M059J (cell line): ENCODE measurements at places on chromosomes 3 and 15.

- no peak for DNase-seq
Measured at GRCh38 chr3:35137612-35138011, 501.7 kb upstream of the ARPP21 start.

DNA sequence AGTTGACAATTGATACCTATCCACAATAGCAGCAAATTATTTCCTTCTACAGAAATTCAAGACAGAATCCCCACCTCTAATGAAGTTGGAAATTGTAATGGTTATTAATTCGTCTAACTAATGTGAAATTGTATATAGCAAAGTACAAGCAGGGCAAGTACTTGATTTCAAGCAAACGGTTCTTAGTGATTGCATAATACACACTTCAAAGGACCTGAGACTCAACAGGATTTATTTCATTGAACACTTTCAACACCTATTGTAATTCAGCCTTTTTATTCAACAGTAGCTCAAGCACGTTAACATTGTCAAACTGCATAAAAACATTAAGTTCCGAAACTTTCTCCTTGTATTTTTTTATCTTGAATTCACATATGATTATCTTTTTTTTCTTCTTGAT, 40.2 kb upstream of the AGTR1 start:
- DNase-seq, result no peak

- no peak for DNase-seq
Measured at GRCh38 chr15:29031502-29032228, 145.9 kb downstream of the APBA2 start.

DNA sequence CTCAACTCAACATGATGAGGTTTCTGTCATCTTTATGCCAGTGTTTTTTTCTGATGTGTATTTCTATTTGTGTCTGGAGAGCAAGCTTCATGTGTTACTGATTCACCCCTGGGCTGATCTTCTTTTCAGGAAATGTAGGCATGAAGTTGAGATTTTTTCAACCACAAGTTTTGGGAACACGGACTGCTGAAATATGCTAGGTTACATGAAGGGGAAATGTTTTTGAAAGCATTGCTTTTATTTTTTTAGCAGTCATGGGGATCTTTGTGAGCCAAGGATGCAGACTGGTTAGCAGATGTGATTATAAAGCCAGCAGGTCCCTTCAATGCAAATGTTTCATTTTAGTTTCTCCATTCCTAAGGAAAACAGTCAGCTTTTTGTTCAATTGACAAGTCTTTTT, 219.3 kb upstream of the COL8A1 start:
- DNase-seq, result peak; percentile 40

- DNase-seq, result no peak
Measured at GRCh38 chr3:4401441-4401840, 65.6 kb downstream of the SUMF1 start.

GRCh38 chr3:178137831-178138230, 398.4 kb upstream of the KCNMB2 start:
- no peak for DNase-seq

DNA sequence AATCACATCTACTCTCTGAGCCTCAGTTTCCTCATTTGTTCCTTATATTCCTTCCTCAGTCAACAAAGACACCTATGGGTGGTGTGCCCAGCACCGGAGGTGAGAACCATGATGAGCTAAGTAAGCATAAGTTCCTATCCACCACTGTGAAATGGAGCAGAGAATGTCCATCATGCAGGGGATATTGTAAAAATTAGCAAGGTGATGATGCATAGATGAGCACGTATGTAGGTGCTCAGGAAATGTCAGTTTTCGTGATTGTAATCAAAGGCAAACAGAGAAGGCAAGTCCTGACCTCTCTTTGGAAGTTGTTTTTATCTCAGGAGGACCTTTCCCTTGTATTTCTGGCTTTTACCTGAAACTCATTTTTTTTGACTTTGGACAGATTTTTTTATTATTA, 165.4 kb downstream of the GHSR start:
- no peak for DNase-seq

DNA sequence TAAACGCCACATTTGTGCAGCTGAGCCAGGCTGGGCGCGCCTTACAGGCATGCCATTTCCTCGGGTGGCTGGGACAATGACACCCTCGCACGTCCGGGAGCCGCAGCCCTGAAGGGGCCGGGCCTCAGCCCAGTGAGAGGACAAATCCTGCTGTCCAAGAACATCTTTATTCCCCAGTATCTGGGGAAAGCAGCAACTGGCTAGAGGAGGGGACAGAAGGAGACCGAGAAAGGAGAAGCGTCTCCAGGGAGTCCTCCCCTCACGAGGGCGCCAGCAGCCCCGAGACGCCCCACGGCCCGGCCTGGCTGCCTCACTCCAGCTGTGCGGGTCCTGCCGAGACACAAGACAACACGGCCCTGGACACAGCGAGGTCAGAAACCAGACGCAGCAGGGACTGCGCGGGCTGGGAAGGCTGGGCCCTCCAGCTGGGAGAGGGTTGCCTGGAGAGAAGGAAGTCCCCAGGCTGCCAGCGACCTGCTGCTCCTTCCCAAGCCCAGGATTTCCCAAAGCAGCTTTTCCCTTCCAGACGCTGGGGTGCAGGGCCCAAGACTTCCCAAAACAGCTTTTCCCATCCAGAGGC, 130.2 kb downstream of the CHSY1 start:
- peak; percentile 55 for DNase-seq

GRCh38 chr15:67077641-67078215, 12.3 kb downstream of the SMAD3 start:
- no peak for DNase-seq

GRCh38 chr3:78887029-78887428, 880.8 kb downstream of the ROBO1 start:
- peak; percentile 49 for DNase-seq

- peak; percentile 57 for DNase-seq
Measured at GRCh38 chr3:52238761-52239701, at the start of gene TWF2. TWF2 (minus strand) TSS chr3:52239158; CDS start chr3:52239016, 142 bp downstream.

DNA sequence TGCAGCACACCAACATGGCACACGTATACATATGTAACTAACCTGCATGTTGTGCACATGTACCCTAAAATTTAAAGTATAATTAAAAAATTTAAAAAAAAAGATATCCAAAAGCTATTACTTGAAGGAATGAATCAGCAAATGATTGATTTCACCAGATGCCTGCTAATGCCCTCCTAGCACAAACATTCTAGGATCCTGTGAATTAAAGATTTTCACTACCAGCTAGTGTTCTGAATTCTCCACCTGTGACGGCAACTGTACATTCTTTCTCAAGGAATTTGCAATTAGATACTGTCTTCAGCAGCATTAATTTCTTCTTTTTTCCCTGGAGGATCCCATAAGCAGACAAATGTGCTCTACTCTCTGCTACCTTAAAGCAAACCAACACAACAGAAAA, 694.9 kb downstream of the NTRK3 start:
- no peak for DNase-seq

DNA sequence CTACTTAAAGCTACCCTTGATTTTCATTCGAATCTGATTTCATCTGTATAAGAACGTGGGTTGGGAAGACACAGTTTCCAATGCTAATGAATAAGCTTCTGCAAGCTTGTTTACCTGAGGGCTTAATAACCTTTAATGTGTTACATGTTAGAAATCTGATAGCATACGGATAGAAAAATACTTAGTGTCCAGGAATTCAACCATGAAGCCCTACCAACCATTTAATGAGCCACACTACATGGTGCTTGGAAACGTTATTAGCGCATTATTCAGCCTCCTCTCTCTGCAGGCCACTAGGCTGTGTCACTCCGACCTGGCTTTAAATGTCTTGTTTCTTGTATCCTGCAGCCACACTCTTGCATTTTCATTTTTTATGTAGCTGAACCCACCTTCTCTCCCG, 1.6 kb downstream of the FAM81A start:
- DNase-seq, result no peak

GRCh38 chr3:66255865-66256264, 35.1 kb downstream of the SLC25A26 start:
- DNase-seq, result no peak

DNA sequence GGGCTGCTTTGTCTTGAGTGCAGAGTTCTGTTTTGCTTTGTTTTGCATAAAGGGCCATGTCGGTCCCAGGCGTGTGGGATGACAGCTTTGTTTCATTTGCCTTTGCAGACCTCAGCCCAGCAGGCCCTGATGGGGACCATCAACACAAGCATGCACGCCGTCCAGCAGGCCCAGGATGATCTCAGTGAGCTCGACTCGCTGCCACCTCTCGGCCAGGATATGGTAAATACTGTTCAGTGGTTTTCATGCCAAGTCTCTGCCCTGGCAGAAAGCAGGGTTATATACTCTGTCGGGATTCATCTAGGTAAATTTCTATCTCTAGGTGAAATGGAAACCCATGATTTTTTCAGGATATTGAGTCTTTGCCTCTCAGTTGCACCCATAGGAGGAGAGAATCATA, 343.9 kb upstream of the TPM1 start:
- no peak for DNase-seq

- peak; percentile 11 for DNase-seq
Measured at GRCh38 chr15:73239564-73240215, 129.1 kb downstream of the HCN4 start.

GRCh38 chr15:27028858-27029477, 58.0 kb downstream of the GABRG3 start:
- DNase-seq, result no peak

DNA sequence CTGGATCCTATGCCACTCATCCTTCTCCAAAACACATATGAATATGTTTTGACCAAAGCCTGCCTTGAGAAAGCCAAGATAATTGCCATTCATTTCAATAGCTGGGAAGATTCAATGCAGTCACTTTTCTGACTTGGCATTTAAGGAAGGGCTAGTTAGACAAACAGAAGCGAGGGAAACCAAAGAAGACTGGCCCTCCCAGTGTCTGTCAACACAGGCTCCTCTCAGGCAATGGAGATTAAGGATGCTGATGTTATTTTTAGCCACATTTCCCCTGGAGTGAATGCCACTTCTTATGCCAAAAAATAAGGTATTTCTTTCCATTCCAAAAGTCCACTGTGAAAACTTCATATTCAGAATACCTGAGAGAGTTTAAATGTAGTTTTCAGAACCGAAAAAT, 101.7 kb downstream of the P3H2 start:
- no peak for DNase-seq

DNA sequence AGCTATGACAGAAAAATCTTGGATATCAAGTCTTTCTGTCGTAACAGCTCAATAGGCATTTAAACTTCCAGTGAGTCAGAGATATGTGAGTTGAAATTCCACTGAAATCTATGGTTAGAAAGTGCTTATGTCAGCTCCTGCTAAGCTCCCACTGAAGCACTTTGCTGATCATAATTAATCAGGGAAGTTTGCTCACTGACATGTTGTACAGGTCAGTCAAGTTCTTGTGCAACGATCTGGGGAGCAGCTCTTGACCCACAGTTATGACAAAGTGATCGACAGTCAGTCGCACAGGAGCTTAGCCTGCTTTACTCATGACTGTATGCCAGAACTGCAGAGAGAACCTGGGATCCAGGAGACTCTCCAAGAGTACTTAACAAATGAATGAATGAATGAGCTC, 453.5 kb downstream of the SOX2 start:
- no peak for DNase-seq

GRCh38 chr3:186054792-186055352, 54.0 kb downstream of the ETV5 start:
- no peak for DNase-seq

GRCh38 chr15:53295574-53295973, 463.9 kb downstream of the WDR72 start:
- DNase-seq, result no peak

GRCh38 chr15:99446565-99447496, 119.0 kb upstream of the MEF2A start:
- DNase-seq, result no peak

- DNase-seq, result peak; percentile 63
Measured at GRCh38 chr3:86982883-86983282, 8.1 kb downstream of the VGLL3 start.

- peak; percentile 94 for DNase-seq
Measured at GRCh38 chr3:129228891-129229585, 20.4 kb upstream of the COPG1 start.
